ENCODE measurements at places on chromosomes 3 and 15.

DNA sequence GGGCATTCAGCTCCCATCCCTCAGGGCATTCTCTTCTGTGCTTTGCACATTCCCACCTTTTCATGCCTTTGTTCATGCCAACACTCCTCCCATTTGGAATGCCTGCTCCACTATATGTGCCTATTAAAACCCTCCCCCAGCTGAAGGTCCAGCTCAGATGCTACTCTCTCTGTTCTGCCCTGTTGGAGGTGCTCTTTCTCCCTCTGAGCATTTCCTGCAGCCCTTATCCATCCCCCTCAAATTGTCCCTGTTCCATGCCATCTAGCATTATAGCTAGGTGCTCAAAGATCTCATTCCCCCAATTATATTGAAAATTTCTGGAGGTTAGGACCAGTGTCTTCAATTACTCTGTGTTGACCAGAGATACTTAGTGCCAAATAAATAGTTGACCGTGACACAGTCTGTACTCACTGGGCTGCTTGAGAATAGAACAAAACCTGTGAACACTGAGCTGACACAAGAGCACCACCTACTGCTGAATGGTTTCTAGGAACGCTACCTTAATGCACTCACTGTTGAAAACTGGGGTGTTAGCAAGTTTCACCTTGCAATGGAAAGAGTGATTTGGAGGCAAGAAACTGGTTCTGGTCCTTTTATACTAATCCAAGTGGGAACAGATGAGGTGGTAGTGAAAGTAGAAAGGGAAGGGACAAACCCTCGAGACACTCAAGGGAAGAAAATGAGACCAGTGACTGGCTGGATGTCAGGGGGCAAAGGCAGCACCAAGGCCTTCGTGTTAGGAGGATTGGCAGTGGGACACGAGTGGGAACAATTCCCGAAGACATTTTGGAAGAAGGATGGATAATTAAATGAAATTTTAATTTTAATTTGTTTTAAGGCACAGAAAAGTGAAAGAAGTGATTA lies 289.8 kb upstream of the ROPN1 start:
- DNase-seq, result no peak

DNA sequence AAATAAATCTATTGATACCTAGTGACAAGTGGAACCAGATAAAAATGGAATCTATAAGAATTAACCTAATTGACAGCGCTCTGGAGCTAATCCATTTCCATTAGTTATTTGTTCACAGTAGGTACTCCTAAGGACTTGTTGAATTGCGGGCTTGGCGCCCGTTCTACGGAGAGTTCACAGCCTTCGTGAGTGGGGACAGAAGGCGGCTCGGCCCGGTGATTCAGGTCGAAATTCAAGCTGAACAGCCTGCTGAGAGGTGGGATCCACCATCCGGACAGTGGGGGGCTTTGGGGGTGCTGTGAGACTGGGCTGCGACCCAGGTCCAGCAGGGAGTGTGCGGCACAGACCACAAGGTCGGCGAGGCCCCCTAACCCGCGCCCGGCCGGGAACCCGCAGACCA lies 779 bp upstream of the CTNNB1 start:
- DNase-seq, result no peak

DNA sequence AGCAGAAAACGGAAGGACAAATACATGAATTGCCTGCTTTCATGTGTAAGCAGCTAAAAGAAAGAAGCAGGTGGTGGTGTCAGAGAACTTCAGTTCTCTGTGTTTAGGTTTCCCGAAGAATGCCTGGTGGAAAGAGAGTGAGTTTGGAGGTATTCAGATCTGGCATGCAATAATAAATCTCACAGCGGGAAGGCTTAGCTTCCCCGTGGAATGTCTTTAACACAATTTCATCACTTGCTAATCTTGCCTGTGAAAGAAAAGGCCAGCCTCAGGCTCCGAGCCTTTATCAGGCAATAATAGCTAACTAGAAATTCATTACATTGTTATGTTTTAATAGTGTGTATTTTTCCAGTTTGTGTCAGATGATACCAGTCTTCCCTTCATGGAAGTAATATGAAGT lies 220.3 kb downstream of the PDZRN3 start:
- DNase-seq, result no peak

DNA sequence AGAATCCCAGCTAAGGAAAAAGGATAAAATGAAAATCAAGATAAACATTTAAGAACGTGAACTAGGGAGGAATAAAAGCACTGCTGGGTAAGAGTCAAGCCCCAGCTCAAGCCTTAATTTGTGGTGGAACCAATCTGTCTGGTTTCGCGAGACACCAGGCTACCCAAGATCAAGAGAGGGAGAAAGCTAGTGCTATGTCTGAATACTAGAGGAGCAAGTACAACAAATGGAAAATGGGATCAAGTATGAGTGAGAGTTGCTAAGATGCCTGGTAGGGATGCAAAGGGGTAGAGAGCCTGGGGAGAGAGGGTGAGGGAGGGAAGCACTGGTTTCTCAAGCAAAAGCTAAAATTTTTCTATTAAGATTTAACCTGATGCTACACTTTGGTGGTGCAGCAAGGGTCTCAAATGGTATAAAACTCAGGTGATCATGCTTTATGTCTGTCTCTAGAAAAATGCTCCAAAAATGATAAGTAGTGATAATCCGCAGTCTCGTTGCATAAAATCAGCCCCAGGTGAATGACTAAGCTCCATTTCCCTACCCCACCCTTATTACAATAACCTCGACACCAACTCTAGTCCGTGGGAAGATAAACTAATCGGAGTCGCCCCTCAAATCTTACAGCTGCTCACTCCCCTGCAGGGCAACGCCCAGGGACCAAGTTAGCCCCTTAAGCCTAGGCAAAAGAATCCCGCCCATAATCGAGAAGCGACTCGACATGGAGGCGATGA lies 1.7 kb upstream of the SETD5 start:
- DNase-seq, result no peak

DNA sequence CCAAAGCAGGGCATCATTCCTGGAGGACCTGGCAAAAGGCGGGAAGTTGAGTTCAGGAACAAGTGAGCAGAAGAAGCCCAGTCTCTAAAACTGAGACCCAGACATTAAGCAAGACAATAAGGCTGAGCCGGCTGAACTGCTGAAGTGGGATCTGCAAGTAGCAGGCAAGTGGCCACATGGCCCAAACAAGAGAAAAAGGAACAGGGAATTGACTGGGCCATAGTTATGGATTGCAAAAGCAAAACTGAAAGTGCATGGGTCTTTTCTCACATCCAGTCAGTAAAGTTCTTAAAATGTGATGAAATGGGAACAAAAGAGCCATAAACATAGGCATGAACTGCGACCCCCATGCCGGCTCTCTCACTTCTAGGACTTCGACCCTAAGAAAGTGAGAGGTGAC lies 101.2 kb downstream of the SCN11A start:
- DNase-seq, result no peak

GRCh38 chr15:88918738-88919137 lies 5.6 kb upstream of the MFGE8 start:
- peak; percentile 50 for DNase-seq

GRCh38 chr3:46566040-46566641 lies at the start of gene LRRC2:
Gene LRRC2 (minus strand): TSS chr3:46566302. CDS start chr3:46551591, 14,711 bp downstream.
- peak; percentile 34 for DNase-seq

- no peak for DNase-seq
These were observed 503.6 kb upstream of the NAALADL2 start for GRCh38 chr3:174355505-174355904.

- DNase-seq, result no peak
These were observed 17.0 kb upstream of the OR5K1 start for GRCh38 chr3:98445949-98446406.

DNA sequence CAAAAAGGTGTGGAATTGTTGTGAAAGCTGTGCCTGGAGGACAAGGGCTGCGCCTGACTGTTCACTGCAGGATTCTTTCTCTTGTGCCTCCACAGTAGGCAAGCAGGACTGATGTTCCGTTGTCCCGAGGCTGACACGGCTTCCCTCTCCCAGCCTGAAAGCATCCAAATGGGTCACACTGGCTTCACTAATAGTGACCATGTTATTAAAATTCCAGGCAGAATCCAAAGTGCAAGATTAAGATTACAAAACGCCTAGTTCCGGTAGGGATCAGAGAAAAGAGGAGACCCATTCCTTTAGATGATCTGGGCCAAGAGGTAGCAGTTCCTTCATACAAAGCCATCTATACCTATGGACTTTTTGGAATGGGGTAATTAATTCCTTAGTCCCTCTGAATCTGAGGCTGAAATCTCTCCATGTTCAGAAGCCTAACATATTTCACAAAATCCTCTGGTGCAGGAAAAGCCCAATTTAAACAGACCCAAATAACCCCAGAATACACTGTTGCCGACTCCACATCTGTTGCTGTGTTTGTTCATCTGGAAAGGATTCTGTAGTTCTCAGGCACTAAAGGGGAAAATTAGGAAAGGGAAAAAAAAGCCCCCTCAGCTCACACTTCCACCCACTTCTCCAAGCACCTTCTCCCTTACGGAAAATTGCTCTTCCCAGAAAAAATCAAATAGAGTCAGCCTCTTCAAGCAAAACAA lies 145.9 kb downstream of the RORA start:
- no peak for DNase-seq

DNA sequence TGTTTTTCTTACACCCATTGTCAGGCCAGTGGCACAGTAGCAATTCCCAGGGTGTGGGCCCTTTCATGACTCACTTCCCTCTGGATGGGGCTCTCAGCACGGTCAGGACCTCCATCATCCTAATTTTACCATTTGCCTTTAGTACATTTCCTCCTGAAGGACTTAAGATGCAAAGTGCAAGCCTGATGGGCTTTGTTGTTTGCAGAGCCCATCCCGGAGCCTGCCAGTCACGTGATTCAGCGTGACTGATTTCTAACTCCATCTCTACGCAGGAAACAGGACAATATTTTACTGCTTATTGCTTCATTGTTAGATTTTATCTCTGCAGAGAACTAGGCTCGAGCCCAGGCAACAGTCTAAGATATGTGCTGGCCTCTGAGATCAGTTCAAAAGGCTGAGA lies 223.7 kb downstream of the PDZRN3 start:
- DNase-seq, result no peak

DNA sequence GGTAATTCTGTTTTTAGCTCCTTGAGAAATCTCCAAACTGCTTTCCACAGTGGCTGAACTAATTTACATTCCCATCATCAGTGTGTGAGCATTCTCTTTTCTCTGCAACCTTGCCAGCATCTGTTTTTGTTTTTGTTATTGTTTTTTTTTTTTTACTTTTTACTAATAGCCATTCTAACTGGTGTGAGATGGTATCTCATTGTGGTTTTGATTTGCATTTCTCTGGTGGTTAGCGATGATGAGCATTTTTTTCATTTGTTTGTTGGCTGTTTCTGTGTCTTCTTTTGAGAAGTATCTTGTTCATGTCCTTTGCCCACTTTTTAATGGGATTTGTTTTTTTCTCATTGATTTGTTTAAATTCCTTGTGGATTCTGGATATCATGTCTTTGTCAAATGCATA lies 129.7 kb upstream of the ABHD17C start:
- DNase-seq, result no peak

DNA sequence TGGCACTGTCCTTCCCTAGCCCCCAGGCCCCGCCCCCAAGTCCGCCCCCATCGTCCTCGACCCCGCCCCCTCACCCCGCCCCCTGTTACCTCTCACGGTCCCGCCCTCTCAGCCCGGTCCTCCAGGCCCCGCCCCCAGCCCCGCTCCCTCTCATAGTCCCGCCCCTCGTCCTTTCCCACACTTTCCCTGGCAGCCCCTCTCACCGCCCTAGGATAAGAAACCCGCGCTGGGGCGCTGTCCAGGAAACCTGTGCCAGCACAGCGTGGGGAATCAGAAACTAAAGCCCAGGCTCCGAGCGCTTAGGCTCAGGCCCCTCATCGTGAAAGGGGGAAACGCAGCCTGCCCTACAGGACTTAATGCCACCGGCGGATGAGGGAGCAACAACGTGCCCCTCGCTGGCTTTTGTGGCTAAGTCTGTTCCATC lies 20.9 kb downstream of the TRPM1 start:
- no peak for DNase-seq

DNA sequence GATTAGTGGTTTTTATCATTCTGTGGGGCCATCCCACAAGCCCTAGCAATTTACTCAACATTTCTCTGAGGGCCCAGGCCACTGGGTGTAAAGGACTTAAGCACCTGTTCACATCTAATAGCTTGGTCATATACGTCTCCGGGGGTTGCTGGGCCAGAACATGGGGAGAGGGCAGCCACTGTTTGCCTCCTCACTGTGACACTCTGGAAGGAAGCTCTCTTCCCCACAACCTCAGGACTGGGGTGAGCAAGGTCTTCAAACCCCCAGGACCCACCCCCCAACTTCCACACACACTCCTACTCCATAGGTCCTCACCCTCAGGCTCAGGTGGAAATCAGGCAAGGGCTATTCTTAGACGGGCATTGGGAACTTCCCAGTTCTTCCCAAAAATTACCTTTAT lies 28.9 kb downstream of the C3orf20 start:
- DNase-seq, result no peak

DNA sequence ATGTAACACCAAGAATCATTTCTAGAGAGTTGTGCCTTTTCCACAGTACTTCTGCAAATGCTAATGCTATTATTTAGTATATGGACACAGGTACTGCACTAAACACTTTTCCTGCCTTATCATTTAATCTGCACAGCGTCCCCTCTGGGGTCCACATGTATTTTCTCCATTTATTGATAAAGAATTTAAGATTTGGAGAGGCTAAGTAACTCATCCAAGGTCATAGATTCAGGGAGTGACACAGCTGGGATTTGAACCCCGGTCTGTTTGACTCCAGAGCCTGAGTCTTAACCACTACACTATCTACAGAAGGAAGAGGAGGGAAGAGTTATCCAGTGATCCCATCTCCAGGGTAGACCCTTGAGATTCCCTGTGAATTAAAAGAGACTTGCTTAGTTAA lies 24.9 kb upstream of the TPRG1 start:
- no peak for DNase-seq

- no peak for DNase-seq
These were observed 129.2 kb downstream of the CHDH start for GRCh38 chr3:53716998-53717397.

DNA sequence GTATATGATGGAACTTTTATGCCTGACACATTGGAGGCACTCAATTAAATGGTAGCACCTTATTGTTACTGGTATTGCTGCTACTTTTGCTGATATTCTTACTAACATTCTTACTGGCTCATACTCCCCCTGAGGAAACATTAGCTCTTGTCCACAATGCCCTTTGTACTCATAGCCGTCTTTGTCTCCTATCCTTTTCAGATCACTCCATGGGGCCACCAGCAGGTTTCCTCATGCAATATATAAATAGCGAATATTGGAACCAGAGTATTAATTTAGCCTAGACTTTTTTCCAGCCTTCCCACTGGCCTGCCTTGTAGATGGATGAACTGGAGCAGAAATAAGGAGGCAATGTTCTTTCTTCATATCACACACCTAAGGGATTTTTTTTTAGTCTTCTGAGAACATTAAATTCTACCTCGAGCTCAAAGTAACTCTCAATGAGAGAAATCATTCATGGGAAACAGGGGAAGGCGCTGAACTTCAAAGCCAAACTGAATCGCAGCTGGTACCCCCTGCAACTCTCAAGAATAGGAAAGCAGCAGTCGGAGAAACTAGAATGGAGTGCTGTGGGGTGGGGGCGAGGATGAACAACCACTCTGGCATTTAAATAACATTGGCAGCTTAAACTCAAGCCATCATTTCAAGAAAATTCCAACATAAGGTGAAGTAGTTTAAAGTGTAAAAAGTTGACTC lies 300.3 kb downstream of the TAFA4 start:
- no peak for DNase-seq

All from activated naive CD4-positive, alpha-beta T cell treated with Interleukin-2 at 50 U/mL for 16 hours (primary cell).